AG10803 (cell line): ENCODE measurements at places on chromosomes 1 and 21.
A peak's percentile ranks its signal among the peaks of the same experiment; 100 is the strongest.

- DNase-seq, result no peak
Observed at GRCh38 chr1:241465673-241466072, 53.9 kb downstream of the FH start.

DNA sequence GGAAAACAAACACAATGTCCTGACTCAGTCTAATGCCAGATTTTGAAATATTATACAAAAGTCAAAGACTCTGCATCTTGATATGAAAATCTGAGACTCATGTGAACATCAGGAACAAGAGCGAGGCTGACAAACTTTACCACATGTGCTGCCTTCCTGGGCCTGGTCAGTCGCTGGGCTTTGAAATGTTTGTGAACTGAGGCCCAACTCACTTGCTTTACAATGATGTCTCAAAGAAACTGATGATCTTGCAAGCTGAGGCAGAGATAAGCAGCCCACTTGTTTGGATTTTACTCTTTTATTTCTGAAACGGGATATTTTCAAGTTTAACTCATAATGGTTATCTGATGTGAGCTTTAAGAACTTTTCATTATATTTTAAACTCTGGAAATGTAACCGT, 2.1 kb downstream of the BCAR3 start:
- no peak for DNase-seq

GRCh38 chr1:191592907-191593306, 565.4 kb upstream of the RGS18 start:
- no peak for DNase-seq

DNA sequence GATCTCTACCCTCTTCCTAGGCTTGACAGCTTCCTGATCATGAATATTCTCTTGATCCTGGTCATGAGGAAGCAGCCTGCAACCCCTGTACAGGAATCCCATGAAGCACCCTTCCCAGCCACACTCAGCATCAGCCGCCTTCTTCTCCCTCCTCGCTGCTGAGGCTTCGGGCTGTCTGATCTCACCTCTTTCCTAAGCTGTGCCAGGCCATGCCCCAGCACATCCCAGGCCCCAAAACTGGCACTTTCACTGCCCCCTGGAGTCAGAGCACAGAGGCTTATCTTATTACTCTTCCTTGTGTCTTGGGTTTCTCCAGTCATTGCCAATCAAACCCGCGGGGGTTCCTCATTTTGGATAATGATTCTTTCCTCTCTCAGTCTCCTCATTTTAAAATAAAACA, 259.5 kb downstream of the RGS7 start:
- DNase-seq, result no peak

DNA sequence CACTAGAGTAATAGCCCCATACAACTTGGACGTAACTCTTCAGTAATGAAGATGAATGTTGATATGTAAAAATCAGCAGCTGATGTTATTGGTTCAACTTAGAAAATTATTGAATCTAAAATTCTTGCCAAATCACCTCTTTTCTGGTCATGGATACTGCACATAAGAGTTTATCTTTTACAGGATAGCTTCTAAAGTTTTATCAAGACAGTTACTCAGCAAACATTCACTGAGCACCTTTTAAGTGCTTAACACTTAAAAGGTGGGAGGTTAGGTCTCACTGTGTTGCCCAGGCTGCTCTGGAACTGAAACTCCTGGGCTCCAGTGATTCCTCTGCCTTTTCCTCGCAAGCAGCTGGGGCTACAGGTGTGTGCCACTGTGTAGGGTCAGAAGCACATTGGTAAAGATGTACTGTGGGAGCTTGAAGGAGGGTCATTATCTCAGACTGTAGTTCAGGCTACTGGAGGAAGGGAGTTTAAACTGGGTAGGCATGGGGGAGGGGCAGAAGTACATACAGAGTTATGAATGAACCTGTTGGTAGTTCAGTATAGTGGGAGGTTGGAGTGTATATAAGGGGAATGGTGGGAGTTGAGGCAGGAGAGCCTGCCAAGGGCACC, 2.0 kb downstream of the MPZL1 start:
- no peak for DNase-seq

GRCh38 chr1:211344152-211344618, 17.6 kb downstream of the TRAF5 start:
- no peak for DNase-seq

- no peak for DNase-seq
Observed at GRCh38 chr1:203167026-203167912, 8.4 kb downstream of the MYBPH start.

DNA sequence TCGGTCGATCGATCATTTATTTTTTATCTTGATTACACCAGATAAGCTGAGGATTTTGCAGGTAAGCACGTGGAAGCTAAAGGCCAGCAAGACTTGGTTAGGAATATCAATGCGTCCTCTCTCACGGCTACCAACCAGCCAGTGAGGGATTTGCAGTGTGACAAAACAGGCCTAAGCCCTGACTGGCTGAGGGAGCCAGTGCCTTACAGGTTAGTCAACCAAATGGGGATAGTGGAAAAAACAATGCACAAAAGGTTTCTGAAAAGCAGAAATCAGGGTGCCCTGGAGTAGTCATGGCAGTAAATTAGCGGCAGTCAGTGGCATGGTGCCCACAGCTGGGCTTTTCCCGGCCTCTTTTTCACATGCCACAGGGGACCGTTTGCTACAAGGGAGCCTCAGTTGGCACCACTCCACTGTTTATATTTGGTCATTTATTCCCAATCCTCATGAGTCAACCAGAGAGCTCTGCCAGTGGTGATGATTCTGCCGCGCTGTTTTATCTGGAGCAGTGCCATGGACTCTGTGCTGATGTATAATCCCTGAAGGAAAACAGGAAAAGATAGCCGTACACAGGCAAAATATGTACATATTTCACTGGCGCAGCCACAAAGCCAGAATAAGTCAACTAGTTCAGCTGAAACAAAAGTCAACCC, 167.6 kb downstream of the RHOU start:
- peak; percentile 95 for DNase-seq

DNA sequence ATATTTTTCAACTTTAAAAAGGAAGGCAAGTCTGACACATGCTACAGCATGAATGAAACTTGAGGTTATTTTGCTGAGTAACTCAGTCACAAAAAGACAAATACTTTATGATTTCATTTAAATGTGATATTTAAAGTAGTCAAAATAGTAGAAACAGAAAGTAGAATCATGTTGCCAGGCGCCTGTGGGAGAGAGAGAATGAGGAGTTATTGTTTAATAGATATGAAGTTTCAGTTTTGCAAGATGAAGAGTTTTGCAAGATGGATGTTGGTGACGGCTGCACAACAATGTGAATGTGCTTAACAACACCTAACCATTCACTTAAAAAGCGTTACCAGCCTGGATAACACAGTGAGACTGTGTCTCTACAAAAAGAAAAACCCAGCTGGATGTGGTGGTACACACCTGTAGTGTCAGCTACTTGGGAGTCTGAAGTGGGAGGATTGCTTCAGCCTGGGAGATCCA, 20.7 kb upstream of the ATP1A1 start:
- no peak for DNase-seq

GRCh38 chr1:19370453-19371170, 58.5 kb downstream of the SLC66A1 start:
- no peak for DNase-seq

DNA sequence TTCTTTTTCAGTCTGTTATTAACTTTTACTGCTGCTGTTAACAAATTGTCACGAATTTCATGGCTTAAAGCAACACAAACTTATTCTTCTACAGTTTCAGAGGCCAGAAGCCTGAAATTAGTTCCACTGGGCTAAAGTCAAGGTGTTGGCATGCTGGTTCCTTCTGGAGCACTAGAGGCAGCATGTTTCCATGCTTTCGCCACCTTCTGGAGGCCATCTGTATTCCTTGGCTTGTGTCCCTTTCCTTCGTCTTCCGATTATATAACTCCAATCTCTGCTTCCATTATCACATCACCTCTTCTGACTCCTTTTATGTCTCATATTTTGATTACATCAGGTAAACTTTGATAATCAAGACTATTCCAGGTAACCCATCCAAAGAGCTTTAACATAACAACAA, 1742.1 kb downstream of the BRINP3 start:
- DNase-seq, result no peak

- DNase-seq, result peak; percentile 54
Observed at GRCh38 chr1:112808861-112809684, 93.9 kb upstream of the PPM1J start.

DNA sequence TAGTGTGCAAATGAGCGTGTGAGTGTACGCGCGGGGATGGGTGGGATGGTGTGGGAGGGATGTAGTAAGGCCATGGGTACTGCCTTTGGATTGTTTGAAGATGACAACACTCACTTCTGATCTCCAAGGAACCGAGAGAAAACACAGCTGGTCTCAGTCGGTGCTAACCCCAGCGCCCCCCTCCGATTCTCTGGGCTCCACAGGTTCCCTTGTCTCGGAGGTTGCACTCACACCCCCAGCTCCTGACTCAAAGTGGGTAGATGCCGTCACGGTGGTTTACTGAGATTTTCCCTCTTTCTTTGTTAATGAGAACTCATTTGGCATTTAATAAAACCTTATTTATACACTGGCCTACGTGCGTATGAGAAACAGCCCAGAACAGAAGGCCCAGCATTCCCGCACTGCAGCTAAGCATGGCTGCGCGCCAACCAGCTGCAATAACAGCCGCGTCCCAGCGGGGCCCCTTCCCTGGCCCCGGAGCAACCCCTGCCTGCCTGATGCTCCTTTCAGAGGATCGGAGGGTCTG, 25.8 kb downstream of the ABCA4 start:
- peak; percentile 85 for DNase-seq

DNA sequence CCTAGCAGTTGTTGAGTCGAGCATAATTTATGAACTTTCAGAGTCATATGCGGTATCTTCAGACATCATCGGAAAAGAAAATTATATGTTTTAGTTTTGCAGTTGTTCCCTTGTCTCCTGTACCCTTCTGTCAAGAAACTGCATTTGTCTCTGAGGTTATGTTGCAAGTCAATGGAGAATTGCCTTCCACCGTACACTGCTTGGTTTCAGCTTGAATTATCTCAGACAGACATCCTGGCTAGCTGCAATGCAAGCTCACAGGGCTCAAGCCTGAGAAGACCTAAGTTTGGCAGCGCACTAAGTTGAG, 156.0 kb downstream of the NFIA start:
- DNase-seq, result no peak

- DNase-seq, result peak; percentile 97
Observed at GRCh38 chr1:98086796-98087441, 166.1 kb upstream of the DPYD start.

DNA sequence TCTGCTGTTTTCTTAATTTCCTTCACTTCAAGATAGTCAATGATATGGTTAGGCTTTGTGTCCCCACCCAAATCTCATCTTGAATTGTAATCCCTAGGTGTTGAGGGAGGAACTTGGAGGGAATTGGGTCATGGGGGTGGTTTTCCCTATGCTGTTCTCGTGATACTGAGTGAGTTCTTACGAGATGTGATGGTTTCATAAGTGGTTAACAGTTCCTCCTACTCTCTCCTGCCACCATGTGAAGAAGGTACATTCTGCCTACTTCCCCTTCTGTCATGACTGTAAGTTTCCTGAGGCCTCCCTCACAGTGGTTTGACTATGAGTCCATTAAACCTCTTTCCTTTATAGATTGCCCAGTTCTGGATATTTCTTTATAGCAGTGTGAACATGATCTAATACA, 74.0 kb upstream of the SAMSN1 start:
- DNase-seq, result no peak

DNA sequence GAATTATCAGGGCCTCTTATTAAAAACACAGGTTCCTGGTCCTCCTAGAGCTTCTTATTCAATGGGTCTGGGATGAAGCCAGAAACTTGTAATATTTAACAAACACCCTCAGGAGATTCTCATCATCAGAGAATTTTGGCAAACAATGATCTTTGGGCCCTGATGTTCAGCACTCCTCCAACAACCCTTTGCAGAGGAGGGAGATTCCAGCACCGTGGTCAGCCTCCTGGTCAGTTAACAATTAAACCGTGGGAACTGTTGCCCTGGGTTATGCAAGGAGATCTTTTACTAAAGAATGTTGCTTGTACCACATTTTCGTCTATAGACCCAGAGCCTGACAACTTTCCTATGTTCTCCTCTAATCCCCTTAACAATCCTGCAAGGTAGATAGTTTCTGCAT, 294.4 kb downstream of the PLPP3 start:
- peak; percentile 94 for DNase-seq

DNA sequence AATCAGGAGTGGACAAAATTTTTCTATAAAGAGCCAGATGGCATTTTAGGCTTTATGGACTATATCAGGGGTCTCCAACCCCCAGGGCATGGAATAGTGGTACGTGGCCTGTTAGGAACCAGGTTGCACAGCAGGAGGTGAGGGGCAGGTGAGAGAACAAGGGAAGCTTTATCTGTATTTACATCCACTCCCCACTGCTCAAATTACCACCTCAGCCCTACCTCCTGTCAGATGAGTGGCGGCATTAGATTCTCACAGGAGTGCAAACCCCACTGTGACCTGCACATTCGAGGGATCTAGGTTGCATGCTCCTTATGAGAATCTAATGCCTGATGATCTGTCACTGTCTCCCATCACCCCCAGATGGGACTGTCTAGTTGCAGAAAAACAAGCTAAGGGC, 13.9 kb downstream of the PHTF1 start:
- DNase-seq, result no peak

DNA sequence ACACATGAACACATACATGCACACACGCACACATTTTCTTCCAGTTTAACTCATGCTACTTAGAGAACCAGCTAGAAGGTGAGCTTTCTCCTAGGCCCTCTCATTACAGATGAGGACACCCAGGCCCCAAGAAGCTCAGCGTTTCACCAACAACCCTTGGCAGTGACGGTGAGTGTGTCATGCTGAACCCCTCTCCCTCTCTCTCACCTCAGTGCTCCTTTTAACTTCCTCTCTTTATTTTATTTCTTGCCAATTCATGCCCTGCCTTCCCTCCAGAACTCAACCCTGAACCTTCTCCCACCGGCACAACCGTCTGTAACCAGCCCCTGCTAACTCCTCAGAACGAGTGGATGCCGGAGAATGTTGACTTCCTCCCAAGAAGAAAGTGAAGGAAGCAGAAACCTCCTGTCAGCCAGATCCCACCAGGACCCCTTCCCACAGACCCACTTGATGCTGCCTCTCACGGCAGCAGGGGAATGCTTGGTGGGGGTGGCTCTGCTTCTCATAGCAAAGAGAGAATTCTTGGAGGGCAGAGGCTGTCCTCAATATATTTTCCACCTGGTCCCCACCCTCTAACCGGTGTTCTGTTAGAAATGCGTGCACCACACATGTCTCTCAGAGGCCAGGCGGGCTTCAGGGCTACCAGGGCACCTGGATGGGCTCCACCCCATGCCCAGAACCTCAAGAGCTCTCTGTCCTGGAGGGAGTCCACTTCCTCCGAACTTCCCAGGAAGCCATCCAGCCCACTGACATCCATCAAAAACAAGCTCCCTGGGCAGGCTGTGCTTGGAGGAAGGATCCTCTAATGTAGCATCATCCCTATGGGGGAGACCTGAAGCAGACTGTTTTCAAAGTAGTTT, 134.0 kb downstream of the TOMM20 start:
- DNase-seq, result no peak

- no peak for DNase-seq
Observed at GRCh38 chr1:246785494-246786111, 61.4 kb downstream of the SCCPDH start.

- DNase-seq, result no peak
Observed at GRCh38 chr1:85846706-85847105, 138.5 kb upstream of the ZNHIT6 start.

GRCh38 chr1:91613595-91613994, 112.9 kb downstream of the CDC7 start:
- peak; percentile 60 for DNase-seq

- no peak for DNase-seq
Observed at GRCh38 chr1:111476761-111477309, 3.1 kb downstream of the C1orf162 start.
